ENCODE measurements at places on chromosomes 2 and 18.

GRCh38 chr2:237901932-237902850, 42.8 kb downstream of the RAMP1 start:
- DNase-seq: no peak

- no peak for DNase-seq
Observed at GRCh38 chr2:1771626-1772280, 27.4 kb upstream of the PXDN start.

GRCh38 chr2:221254299-221254698, 317.8 kb downstream of the EPHA4 start:
- no peak for DNase-seq

DNA sequence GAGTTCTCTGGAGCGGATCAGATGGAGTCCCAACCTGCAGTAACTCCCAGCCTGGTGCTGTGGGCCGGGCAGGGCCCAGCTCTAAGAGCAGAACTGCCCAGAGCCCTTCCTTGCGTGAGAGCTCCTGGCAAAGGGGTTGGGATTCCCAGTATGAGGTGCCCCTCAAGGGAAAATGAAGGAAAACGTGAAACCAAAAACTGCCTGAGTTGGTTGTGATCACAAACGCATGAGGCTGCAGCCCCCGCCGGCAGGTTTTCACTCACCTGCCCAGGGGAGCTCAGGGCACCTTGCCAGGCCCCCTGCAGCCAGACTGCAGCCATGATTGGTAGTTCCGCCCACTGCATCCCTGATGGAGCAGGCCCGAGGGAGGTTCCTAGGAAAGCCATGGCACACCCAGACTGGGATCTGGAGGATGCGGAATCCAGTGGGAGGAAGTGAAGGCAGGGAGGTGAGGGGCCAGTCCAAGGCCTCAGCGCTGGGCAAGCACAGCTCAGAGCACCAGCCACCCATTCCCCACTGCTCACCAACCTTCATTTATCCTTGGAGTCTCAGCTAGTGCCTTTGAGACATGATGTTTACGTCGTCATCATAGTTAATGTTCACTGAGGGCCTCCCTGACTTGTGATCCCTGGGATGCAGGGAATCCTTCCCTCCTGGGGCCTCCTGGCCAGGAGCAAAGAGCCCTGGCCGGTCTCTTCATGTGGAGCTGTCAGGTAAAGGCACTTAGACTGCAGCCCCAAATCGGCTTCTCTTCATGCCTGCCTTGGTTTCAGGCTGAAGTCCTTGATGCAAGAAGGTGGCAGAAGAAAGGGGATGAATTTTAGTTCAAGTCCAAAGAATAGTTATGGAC, 103.2 kb downstream of the INHBB start:
- no peak for DNase-seq

GRCh38 chr2:98558852-98559530, 49.3 kb downstream of the COA5 start:
- DNase-seq: no peak

- no peak for DNase-seq
Observed at GRCh38 chr2:24511894-24512293, 20.8 kb downstream of the NCOA1 start.

DNA sequence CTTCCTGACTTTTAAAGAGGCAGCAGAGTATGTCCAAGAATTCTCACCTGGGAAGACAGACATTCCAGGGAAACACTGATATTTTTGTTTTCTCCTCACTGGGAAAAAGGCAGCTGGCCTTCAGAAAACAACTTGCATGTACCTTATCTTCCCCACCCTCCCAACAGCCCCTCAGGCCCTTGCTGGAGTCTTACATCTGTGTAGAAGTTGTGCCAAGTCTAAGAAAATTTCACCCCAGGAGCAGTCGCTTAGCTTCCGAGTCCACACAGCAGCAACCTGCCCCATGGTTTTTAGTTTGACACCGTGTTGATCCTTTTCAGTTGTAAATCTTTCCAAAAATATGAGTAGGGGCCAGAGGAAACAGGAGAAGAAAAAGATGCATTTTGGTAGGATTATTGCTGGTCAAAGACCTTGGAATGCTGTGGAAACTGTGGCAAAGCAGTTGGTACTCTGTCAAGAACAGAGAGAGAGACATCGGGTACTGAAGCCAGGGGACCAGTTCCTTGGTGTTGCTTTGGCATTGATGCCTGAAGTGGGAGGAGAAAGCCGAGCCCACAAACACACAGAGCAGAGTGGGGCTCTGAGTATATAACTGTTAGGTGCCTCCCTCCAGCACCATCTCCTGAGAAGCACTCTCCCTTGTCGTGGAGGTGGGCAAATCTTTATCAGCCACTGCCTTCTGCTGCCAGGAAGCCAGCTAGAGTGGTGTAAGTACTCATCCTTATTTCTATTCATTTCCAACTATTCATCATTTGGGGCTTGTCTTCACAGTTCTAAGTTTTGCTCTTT, at the start of gene SLC14A1:
TSS of gene SLC14A1 (plus strand) at position 615 of the 789 bp plus-strand sequence. CDS start 6,140 bp downstream, outside the sequence.
- no peak for DNase-seq

- DNase-seq: no peak
Observed at GRCh38 chr2:188599140-188599539, 307.5 kb downstream of the GULP1 start.

DNA sequence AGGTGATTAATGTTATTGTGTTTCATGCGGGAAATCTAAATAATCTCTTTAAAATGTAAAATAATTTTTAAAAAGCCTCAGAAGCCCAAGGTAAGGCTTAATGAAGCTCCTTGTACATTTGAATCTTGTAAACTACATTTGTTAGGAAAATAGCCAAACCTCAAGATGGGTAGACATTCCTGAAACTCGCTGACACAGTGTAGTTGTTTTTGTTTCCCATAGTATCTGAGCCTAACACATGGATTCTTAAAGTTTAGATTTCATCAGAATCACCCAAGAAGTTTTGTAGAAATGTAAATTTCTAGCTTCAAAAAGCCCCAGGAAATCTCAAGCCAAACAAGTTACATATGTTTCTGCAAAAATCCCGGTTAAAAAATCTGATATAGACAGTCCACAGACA, 1221.1 kb upstream of the ACVR2A start:
- no peak for DNase-seq

DNA sequence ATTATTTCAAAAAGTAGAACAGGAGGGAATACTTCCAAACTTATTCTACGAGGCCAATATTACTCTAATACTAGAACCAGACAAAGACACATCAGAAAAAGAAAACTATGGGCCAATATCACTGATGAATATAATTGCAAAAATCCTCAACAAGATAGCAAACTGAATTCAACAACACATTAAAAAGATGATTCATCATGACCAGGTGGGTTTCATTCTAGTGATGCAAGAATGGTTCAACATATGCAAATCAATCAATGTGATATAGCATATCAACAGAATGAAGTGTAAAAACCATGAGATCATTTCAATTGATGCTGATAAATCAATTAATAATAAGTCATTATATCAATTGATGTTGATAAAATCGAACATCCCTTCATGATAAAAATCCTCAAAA, 22.4 kb upstream of the EML6 start:
- DNase-seq: no peak

GRCh38 chr2:6679471-6679870, 186.2 kb downstream of the CMPK2 start:
- no peak for DNase-seq

DNA sequence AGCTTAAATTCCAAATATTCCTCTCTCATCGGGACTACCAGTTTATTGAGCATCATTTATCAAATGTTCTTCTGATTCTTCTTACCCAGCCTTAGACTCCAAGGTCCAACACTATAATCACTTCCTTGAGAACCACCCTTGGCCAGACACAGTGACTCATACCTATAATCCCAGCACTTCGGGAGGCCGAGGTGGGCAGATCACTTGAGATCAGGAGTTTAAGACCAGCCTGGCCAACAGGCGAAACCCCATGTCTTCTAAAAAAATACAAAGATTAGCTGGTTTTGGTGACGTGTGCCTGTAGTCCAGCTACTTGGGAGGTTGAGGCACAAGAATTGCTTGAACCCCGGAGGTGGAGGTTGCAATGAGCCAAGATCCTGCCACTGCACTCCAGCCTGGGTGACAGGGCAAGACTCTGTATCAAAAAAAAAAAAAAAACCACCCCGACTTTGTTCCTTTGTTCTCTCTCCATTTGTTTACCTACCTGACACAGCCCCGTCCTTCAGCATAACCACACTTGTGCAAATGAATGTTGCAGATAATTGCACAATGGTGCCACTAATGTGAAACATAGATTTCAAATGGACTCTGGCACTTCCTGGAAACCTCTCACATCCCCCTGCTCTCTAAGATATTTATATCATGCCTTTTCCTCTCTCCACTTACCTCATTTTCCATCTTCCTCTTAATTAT, 38.9 kb upstream of the LPIN2 start:
- DNase-seq: no peak

- no peak for DNase-seq
Observed at GRCh38 chr2:120624738-120625446, 110.8 kb upstream of the GLI2 start.

- no peak for DNase-seq
Observed at GRCh38 chr18:7941533-7941932, 374.4 kb downstream of the PTPRM start.

DNA sequence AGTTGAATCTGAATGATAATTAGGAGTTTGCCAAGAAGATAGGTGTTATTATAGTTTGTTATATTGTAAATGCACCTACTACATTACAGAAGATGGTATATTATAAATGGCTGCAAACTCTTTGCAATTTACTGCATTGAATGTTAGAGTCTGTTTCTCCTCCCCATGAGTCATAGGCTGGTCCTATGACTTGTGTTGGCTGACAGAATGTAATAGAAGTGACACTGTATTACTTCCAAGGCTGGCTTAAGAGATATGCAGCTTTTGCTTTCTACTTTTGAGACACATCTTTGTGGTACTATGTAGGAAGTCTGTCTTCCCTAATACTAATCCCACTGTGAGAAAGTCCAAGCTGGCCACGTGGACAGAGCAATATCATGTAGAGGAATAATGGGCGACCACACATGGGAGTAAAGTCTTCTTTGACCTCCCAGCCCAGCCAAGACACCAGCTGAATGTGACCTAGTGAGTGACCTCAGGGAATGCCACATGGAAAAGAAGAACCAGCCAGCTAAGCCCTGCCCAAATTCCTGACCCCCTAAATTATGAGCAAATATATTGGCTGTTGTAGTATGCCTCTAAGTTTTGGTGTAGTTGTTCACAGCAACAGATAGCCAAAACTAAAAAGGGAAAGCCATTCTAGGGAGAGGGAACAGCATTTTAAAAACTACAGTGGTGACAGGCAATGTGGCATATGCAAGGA, 6.8 kb upstream of the DDX1 start:
- DNase-seq: no peak

DNA sequence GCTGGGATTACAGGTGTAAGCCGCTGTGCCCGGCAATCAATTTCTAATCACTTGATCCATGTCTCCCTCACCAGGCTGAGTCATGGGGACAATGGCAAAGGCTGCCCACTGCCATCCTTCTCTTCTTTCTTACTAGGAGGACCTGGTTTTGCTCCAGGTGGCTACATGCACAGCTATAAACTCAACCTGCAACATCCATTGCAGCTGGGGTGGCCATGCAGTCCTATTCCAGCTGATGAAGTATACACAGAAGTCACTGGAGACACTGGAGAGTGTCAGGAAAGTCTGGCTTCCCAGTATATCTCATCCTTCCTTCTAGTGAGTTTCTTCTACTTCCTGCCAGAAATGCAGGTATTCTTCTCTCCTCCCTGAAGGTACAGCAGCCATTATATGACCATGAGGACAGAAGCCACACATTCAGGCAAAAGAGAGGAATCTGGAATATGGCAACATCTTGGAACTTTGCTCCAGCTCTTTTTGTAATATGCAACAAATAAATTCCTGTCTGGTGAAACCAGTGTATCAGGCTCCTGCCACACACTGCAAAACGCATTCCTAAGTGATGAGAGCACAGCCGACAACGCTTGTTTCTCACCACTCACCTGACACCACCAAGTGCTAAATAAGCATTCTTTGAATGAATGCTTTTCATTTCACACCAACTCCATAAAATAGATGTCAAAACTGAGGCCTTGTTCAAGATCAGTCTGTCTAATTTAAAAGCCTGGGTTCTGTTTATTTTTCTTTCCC, 32.3 kb downstream of the SCTR start:
- DNase-seq: peak; percentile 93

DNA sequence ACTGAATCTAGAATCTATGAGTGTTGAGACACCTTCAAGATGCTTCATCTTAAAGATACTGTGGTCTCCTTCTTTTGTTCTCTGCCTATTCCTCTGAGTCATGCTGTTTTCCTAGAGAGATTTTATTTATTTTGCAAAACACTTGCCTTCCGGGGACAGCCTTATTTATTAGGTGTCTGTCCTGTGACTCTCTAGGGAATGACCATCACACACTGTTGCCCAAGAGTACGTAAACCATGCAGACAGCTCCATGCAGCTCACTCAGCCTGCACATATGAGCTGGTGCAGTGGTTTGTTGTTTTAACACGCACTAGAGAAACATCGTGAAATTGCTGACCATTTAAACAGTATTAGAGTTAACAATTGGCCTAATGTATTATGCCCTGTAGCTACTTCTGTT, 12.4 kb upstream of the ADCYAP1 start:
- DNase-seq: no peak
